Lower lobe of right lung (tissue), 2 donors: ENCODE measurements at places on chromosomes 12 and 14. TPM values are rescaled to one million over a fixed set of nuclear protein-coding genes. Genes with fewer than 3 reads are reported as not detected.

DNA sequence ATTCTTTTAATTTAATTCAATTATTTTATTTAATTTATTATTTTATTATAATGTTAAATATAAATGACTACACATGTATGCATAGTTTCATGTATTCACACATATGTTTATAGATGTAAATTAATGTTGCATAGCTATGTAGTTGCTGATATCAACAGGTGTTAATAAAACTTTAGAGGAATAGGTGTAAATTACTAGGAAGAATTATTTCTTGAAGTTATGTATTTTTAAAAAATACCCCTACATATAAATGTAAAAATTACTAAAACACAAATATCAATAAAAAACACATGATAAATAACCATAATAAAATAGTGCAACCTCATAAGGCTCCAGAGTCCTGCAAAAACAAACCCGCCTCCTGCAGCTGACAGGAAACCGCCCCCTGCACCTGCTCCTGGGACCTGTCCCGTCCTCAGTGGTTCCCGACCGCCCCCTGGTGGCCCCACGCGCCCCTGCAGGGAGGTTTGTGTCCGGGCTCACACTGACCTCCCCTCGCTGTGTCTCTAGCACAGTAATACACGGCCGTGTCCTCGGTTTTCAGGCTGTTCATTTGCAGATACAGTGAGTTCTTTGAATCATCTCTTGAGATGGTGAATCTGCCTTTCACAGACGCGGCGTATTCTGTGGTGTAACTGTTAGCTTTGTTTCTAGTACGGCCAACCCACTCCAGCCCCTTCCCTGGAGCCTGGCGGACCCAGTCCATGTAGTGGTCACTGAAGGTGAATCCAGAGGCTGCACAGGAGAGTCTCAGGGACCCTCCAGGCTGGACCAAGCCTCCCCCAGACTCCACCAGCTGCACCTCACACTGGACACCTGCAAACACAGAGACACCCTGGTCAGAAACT, 1264.0 kb downstream of the TMEM121 start:
- H3K27me3 ChIP-seq, result no peaks in the 10 kb centered on the region
- peak; percentile 83 for DNase-seq
- H3K4me1 ChIP-seq, result no peaks in the 10 kb centered on the region
- no peaks in the 10 kb centered on the region for H3K36me3 ChIP-seq
- H3K4me3 ChIP-seq, result no peak overlapping the region
- no peak overlapping the region for H3K27ac ChIP-seq

DNA sequence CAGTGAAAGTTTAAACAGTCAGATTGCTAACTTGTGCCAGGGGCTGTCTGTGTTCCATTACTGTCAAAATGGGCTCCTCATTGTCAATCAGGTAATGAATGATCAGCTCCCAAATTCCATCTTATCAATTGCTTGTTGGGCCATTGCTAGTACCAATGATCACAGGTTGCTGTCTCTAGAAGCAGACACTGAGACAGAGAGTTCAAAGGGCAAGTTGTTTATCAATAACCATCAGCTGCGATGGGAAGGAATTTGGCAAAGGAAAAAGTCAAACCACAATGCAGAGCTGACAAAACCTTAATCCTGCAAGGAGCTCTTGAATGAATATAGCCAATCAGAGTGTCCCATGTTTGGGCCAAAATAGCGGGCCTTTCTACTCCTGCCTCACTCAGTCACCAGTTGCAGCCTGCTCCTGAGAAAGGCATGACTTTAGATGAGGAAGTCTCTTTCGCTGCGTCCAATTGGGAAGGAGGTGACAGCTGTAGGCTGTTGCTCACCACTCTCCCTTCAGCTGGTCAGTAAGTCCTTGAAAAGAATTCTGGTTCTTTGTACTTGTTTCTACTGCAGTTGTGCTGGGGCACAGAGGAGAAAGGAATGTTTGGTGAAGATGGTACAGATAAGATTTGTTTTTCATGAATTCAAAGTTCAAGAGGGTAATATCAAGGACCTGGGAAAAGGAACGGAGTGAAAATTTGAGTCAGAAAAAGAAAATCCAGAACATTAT, 179.2 kb upstream of the PDE3A start:
- no peaks in the 10 kb centered on the region for H3K27me3 ChIP-seq
- no peak overlapping the region for H3K27ac ChIP-seq
- no peak overlapping the region for H3K4me3 ChIP-seq
- H3K4me1 ChIP-seq, result no peaks in the 10 kb centered on the region
- H3K36me3 ChIP-seq, result no peaks in the 10 kb centered on the region

Gene MYF5
- not detected for total RNA-seq

GRCh38 chr14:33674927-33675326, 275.9 kb downstream of the EGLN3 start:
- no peak overlapping the region for H3K27ac ChIP-seq
- DNase-seq, result no peak
- no peak overlapping the region for H3K4me3 ChIP-seq
- H3K36me3 ChIP-seq, result no peaks in the 10 kb centered on the region
- no peaks in the 10 kb centered on the region for H3K4me1 ChIP-seq
